ENCODE measurements at places on chromosomes 11 and 22.

GRCh38 chr11:29019960-29020683 lies 911.9 kb downstream of the METTL15 start:
- no peak for DNase-seq

GRCh38 chr11:33598426-33599069 lies 102.1 kb downstream of the C11orf91 start:
- DNase-seq = no peak

DNA sequence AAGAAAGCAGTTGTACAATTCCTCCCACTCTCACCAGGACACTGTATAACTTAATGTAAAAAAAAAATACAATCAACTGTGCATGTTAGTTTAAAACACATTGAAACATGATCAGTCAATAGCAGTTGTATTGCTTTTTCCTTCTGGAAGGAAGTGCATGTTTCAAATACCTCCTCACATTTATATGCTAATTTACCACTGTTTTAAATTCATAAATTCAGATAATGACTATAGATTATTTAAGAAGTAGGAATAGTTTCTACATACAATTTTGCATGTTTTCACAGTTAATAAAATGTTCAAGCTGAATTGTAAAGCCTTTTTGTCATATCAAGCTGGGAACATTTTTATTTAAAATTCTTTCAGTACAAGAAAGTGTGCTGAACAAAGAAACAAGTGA lies 3.3 kb downstream of the GRIA4 start:
- no peak for DNase-seq

DNA sequence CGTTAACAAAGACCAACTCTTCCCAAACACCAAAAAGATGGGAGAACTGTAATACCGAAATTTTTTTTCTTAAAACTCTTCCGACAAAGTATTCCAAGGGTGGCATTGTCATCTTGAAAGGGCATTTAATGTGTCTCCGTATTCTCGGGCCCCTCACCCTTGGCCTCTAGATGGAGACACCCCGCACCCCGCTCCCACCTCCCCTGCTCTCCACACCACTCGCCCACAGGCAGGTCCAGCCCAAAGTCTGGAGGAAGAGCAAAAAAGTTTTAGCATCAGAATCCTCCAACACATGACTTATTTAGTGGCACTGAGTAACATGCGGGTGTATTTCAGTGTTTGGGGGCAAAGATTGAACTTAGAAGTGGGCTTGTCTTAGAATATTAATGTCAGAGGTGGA lies 20.7 kb downstream of the SPATA19 start:
- no peak for DNase-seq

GRCh38 chr11:99535406-99535805 lies 514.7 kb downstream of the CNTN5 start:
- no peak for DNase-seq

GRCh38 chr22:35443790-35444684 lies 44.1 kb downstream of the MCM5 start:
- no peak for DNase-seq

GRCh38 chr22:46937185-46937584 lies 174.7 kb downstream of the TBC1D22A start:
- no peak for DNase-seq

All from activated CD8-positive, alpha-beta memory T cell treated with anti-CD3 and anti-CD28 coated beads, Interleukin-2, amount 50 U/mL, for 4 hours (primary cell).